Germinal center (tissue), 1 donor: ENCODE measurements at places on chromosomes 11 and 22.

DNA sequence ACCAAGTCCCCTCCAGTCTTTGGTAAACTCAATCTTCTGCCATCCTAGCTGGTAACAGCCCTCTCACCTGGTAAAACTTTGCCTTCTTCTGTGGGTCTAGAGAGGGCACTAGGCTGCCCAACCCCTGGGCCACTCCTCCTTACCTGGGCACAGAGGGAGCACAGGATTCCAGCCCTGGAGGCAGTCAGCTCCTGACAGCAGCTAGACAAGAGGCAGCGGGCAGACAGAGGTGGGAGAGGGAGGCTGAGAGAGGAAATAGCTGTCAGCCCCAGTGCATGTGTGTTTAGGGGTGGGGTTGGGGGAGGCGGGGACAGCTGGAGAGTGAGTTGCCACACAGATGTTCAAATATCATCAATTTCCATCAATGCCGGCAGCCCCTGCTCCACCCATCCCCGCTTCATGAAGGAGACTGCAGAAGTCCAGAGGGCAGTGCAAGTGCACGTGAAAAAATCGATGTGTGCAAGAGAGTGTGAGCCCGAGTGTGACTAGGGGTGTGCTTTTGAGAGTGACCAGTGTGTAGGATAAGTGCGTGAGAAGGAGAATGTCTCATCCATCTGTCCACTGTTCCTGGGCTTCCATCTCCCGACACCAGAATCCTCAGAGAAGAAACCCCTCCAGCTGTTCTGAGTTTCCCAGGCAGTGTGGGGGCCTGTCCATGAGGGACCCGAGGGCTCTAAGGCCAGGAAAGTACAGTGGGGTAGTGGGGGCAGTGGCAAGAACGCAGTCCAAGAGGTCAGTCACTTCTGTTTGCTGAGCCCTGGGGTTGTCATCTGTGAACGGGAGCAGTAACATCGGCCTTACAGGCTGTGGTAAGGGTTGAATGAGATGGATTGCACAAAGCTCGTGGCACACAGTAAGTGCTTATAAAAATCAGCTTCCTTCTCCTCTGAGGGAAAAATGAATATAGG is at the start of gene PTGDR2:
Gene PTGDR2, minus strand, starts transcription at position 225 of the 908 bp plus-strand sequence. CDS start 2,228 bp downstream, outside the sequence.
- DNase-seq: no peak

DNA sequence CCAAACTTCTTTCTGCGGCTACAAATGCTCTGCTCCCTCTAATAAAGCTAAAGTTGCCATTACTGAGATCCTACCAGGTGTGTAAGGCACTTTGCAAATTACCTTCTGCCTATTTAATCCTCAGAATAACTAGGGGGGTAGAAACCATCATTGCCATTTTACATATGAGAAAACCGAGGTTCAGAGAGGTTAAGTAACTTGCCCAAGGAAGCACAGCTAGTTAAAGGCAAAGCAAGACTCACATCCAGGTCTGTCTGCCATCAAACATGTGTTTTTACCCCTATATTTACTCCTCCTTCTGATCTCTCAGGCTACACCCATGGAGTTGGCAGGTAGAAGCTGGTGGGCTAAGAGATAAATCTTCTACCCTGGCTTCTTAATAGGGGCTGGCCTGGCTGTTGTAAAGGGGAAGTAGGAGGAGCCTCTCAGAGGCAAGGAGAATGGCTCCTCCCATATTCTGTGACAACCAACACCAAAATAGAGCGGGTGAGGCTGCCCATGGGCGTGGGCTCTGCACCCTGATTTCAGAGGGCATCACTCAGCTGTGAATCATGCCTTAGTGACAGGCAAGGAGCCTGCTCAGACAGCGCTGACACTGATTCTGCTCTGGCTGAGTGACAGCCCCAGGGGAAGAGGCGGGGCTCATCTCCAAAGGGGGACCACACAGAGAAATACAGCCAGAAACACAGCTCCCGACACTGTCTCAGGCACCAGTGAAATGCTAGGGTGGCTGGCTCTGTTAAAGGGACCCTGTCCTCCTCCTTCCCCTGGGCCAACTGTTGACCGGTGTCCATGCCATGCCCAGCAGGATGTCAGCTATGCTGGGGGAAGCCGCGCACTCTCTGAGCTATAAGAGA is 106.8 kb downstream of the ABTB2 start:
- peak; percentile 89 for DNase-seq

- DNase-seq: no peak
Observed at GRCh38 chr22:37172266-37173245, 15.5 kb downstream of the C1QTNF6 start.

GRCh38 chr22:42906605-42907348 is 49.7 kb upstream of the ARFGAP3 start:
- no peak for DNase-seq

DNA sequence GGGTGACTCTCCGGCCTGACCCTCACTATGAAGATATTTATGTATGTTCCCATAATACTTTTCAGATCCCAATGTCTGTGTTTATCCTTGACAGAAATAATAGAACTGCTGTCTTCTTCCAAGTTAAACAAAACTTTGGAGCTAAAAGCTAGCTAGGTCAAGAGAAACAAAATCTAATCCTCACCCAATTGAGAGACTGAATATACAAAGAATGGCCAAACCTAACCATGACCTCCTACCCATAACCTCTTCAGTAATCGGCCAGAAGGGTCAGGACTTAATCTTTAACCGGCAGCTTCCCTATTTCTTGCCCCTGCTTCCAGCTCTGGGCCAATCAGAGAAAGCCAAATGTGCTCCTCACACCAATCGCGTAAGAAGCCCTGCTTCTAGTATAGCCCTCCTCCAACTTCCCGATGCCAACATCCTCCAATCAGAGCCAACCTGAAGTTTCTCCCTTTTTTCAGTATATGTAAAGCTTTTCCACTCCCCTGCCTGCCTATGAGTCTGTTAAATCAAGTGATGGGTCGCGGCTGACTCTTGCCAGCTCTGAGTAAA is 1.7 kb upstream of the DDX6 start:
- DNase-seq: peak; percentile 92

- no peak for DNase-seq
Observed at GRCh38 chr22:17575151-17575550, 11.9 kb downstream of the SLC25A18 start.

DNA sequence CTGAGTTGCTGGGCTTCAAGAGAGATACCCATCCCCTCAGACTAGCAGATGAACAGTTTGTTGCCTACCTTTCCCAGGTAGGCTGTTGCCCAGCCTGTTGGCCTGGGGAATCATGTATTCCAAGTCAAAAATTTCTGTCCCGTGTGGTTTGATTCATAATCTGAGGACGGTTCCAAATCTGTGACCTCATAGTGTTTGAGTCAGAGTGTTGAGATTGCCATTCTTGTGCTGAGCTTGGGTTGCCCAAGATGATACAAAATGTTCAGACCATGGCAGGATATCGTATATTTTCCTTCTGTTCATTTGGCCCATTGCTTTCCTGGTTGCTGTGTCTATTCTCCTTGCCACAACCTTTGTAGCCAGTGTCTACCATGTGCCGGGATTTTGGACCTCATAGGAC is 64.3 kb downstream of the CYB5R2 start:
- DNase-seq: no peak

DNA sequence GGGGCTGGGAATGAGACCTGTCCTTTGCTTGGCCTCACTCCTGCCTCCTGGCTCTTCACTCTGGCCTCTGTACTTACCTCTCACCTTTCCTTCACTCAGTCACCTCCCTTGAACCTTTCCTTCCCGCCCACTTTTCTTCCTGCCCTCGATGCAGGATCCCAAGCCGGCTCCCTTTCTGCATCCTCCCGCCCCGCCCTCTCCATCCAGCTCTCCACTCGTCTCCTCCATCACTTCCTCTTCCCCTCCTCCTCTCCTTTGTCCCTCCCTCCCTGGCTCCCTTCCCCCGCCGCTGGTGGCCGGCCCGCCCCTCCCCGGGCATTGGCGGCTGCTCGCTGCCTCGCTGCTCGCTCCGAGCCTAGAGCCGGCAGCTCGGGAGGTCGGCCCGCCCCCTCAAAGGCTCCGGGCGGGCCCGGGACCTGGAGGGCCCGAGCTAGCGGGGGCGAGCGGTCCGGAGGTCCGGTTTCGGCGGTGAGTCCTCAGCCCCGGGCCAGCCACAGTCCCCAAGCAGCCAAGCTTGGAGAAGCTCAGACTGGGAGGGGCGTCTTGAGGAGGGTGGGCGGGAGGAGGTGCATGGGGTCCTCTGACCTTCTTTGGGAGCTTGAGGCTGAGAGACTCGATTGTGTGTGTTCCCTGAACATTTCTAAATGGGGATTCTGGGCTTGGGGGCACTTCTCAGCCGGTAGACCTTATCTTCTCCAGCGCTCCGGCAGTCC is 13.8 kb downstream of the PHLDB1 start:
- peak; percentile 17 for DNase-seq

GRCh38 chr11:118238929-118239328 is 13.2 kb downstream of the MPZL3 start:
- DNase-seq: no peak

- DNase-seq: no peak
Observed at GRCh38 chr22:42646569-42647525, 2.3 kb downstream of the CYB5R3 start.

GRCh38 chr22:19876314-19876940 is 21.8 kb upstream of the GNB1L start:
- no peak for DNase-seq

- peak; percentile 21 for DNase-seq
Observed at GRCh38 chr11:111299101-111300026, 1.0 kb downstream of the POU2AF3 start.

DNA sequence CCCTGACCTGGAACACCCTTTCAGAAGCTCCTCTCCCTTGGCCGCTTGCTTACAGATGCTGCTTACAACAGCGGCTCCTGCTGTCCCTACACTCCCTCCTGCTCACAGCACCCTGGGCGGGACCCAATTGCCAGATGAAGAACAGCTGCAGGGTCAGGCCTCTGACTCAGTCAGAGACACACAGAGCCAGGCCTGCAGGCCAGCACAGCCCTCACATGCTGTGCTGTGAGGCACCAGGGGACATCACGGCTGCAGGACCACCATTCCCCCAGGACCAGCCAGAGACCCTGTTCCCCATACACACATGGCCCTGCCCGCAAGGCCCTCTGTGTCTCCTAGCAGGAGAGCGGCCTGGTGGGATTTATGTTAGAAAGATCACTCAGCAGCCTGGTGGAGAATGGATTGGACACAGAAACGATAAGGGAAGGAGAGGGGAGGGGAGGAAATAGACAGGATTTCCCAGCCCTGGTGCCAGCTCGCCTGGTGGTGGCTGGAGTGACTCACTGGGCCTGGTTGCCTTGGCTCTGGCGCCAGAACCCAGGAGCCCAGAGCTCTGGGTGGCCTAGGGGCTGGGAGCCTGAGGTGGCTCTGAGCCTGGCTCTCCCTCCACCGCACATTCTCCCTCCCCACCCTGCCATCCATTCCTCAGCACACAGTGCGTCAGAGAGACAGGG is 6.7 kb downstream of the CAPN5 start:
- no peak for DNase-seq
